ENCODE measurements at places on chromosomes 4 and X. TPM values are rescaled to one million over a fixed set of nuclear protein-coding genes. Genes with fewer than 3 reads are reported as not detected.

PNMA6A gene
- total RNA-seq, result 1.1 TPM

GATA1 gene
- not detected for total RNA-seq

ZNF674 gene
- total RNA-seq, result 3.1 TPM

RASGEF1B gene
- total RNA-seq, result under 0.01 TPM

ADAMTS3 gene
- total RNA-seq, result 0.40 TPM

PUDP gene
- 10.0 TPM for total RNA-seq

PFKFB1 gene
- under 0.01 TPM for total RNA-seq

AMTN gene
- not detected for total RNA-seq

TMSB15A gene
- 1.1 TPM for total RNA-seq

CCNB3 gene
- total RNA-seq, result 0.40 TPM

IL1RAPL1 gene
- total RNA-seq, result 0.22 TPM

ZMAT1 gene
- 0.65 TPM for total RNA-seq

IL21 gene
- total RNA-seq, result not detected

GPR78 gene
- not detected for total RNA-seq

CTAG1A gene
- total RNA-seq, result not detected

FAM184B gene
- total RNA-seq, result not detected

RRAGB gene
- total RNA-seq, result 25.2 TPM

UNC5C gene
- total RNA-seq, result under 0.01 TPM

IL2 gene
- not detected for total RNA-seq

RASL11B gene
- not detected for total RNA-seq

PLAC8 gene
- total RNA-seq, result 0.22 TPM

Measured in lung microvascular endothelial cell (primary cell).